ENCODE measurements at places on chromosomes 13 and 19.
A peak's percentile ranks its signal among the peaks of the same experiment; 100 is the strongest.

DNA sequence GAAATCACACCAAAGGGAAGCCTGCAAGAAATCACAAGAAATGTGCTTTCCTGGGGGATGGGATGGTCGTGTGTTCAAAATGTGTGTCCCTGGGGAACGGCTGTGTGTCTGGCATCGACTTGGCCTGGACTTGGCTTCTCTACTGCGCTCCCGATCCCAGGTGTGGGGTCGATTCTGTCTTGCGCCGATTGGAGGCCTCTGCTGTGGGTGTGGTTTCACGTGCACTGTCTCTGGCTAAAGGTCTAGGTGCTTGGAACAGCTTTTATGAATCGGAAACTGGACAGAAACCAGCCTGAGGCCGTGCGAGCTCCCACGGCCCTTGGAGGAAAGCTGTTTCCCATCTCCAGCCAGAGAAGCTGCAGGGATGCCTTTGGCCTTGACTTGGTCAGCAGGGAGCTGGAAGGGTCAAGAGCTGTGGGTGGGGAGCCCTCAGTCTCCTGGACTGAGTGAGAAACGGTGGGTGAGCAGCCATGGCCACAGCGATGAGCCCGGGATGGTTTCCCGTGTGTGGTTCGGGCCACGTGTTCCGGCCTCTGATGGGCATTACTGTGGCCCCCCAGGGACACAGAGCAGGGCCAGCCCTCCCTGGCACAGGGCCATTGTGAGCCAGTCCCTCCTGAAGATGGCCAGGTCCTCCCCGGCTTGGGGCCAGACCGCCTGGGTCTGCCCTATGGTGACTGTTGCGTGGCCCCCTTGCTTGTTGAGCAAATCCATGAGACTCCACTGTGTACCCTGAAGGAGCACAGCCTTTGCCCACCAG lies 29.7 kb downstream of the MCF2L start:
- no peak for DNase-seq

- no peak for DNase-seq
These were observed 419.9 kb upstream of the PRR20A start for GRCh38 chr13:56720841-56721240.

GRCh38 chr19:4914736-4915501 lies 5.6 kb downstream of the UHRF1 start:
- DNase-seq, result no peak

DNA sequence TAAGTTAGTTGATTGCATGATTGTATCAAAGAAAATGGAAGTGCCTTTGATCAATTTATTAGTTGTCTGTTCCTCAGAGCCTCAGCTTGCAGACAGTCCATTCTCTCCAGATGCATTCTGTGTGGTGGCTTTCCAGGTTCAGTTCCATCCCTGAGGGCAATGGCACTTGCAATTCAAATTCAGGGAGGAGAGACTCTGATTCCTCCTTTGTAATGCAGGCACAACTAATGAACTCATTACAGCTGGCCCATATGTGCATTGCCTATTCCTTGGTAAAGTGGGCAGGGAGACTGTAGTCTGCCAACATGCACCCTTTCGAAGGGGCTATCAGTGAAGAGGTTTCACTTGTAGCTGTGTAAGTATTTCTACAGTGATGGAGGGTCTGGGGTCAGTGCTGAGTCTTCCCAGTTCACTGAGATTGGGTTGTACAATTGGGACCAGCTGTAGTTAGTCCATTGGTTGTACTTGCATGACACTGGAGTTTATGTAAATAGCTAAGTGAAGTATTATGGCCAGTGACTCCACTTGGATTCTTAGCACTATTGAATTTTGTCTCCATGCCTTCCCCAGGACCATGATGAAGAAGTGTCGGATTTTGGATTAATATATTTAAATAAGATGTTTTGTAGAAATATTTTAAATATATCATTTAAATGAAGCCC lies 401.7 kb downstream of the GPC6 start:
- DNase-seq, result no peak

DNA sequence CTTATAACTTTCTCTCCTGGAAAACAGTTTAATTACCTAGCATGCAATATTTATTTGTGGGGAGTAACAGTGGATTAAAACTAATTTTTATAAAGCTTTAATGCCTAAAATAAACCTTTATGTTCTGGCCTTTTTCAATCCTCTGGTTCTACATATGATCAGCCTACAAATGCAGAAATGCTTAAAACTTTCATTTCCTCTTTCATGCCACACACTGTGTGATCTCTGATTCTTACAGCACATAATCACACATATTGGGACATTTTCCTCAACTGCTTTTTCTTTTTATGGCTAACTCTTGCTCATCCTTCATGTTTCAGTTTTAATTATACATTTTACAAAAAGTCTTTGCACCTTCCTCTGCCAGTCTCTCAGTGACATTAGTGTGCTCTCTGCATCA lies 910.8 kb upstream of the SLITRK6 start:
- no peak for DNase-seq

DNA sequence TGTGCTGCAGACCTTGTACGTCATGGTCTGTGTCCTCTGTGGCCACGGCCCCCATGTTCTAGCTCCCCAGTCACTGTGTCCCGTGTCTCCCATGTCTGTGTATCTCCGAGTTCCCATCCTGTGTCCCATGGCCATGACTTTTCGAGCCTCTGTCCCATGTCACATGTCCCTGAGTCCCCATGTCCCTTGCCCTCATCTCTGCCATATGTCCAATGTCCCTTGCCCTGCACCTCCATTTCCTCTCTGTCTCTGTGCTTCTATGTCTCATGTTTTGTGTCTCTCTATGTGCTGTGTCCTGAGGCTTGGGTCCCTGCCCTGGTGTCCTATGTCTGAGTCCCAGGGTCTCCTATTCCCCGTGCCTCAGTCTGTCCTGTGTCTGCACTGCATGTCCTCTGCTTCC lies 2.0 kb downstream of the ATP4A start:
- DNase-seq, result no peak

DNA sequence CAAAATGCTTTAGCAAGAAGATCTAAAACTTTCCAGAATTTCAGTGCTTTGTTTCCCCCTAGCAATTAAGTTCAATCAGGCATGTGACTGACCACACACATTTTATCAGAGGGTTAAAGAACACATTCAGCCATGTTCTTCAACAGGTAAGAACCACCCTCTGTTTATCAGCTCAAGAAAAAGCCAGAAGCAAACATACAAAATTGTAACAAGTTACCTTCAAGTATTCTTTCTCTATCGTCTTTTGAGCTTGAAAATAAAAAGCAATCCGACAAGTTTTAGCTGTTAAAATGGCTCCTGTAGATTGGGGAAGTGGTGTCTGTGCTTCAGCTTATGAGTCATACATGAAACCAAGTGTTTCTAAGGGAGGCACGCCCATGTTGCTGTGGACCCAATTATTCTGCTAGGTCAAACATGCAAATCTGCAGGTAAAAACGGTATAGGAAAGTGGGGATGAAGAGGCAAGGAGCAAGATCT lies at the start of gene ELF1:
TSS of gene ELF1 (minus strand) at position 306 of the 477 bp plus-strand sequence. CDS start 37,262 bp downstream, outside the sequence.
- peak; percentile 40 for DNase-seq
